GM23338 (cell line): ENCODE measurements at places on chromosomes 4 and X. TPM values are rescaled to one million over a fixed set of nuclear protein-coding genes. Genes with fewer than 3 reads are reported as not detected.

CDX4 gene
- total RNA-seq, result 0.50 and 2.0 TPM in 2 replicates

DNA sequence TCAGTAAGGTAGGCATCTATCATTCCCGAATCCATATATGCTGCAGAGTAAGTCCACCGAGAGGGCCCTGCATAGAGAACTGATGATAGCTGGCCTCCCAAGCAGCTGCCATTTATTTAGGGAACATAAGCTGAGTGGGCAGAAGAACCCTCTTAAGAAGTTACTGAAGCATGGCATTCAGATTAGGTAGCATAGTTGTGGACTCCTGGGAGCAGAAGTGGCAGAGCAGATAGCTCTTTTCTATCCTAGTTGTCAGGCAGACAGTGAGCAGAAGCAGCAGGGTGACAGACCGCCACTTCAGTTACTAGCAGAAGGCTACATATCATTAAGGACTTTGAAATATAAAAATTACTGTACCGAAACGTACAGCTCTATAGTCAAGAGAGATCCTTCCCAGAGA lies 454.7 kb downstream of the PPP4R3C start:
- DNase-seq, result no peak

DNA sequence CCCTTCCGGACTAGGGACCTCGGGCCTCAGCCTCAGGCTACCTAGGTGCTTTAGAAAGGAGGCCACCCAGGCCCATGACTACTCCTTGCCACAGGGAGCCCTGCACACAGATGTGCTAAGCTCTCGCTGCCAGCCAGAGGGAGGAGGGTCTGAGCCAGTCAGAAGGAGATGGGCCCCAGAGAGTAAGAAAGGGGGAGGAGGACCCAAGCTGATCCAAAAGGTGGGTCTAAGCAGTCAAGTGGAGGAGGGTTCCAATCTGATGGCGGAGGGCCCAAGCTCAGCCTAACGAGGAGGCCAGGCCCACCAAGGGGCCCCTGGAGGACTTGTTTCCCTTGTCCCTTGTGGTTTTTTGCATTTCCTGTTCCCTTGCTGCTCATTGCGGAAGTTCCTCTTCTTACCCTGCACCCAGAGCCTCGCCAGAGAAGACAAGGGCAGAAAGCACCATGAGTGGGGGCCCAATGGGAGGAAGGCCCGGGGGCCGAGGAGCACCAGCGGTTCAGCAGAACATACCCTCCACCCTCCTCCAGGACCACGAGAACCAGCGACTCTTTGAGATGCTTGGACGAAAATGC lies at the start of gene WAS:
Gene WAS, plus strand, starts transcription at position 389 of the 572 bp plus-strand sequence. Its CDS starts 55 bp downstream, at position 444.
- DNase-seq, result no peak

DNA sequence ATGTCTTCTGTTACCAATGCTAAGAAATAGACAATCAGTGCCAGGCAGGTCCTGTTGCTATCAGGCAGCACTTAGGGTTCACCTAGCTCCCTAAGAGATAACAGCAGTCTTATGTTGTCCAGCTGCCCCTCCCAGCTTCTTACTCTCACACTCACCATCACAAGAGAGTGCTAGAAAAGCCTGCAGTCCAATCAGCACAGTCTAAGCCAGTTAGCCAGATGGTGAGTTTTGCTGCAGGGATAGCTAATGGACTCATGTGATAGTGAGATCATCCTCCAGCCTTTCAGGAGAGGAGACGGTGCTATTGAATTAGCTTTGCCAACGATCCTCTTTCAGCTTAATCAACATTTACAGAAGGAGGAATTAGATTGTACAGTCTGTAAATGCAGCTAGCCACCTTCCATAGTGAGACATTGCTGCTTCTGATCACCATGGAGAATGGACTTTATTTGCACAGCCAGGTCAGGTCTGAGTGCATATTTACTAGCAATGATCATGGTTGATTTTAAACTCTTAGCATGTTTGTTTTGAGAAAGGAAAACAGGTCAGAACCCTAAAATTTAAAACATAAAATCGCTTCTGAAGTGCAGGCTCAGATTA lies 438.3 kb downstream of the CENPC start:
- no peak for DNase-seq

CCDC120 gene
- total RNA-seq, result 6.8 and 9.9 TPM in 2 replicates

GRCh38 chr4:88828842-88829571 lies 131.4 kb upstream of the NAP1L5 start:
- DNase-seq, result no peak

GRCh38 chrX:42778096-42778495 lies at the start of gene PPP1R2C:
Gene PPP1R2C, minus strand, starts transcription at chrX:42778163. Its CDS starts 84 bp downstream, at chrX:42778079.
- no peak for DNase-seq

ZNF280C gene
- 14.4 and 15.1 TPM in 2 replicates for total RNA-seq

MAML3 gene
- total RNA-seq, result 3.7 and 6.5 TPM in 2 replicates

GRCh38 chr4:123826896-123827295 lies 430.3 kb downstream of the SPRY1 start:
- no peak for DNase-seq

DNA sequence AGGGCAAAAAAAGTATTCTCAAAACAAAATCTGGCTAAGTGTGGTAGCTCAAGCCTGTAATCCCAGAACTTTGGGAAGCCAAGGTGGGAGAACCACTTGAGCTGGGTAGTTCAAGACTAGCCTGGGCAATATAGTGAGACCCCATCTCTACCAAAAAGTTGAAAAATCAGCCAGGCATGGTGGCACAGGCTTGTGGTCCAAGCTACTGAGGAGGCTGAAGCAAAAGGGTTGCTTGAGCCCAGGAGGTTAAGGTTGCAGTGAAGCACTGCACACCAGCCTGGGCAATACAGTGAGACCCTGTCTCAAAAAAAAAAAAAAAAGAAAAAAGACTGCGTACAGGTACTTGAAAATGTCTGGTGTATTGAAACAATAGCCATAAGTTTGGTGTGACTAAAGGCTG lies 1.7 kb upstream of the SDAD1 start:
- no peak for DNase-seq

GRCh38 chr4:89114100-89114499 lies 2.8 kb downstream of the TIGD2 start:
- no peak for DNase-seq

- DNase-seq, result no peak
Measured at GRCh38 chr4:147076179-147076578, 130.5 kb upstream of the TTC29 start.

IL15 gene
- 2.3 and 2.7 TPM in 2 replicates for total RNA-seq

NXF2B gene
- 0.14 and 0.85 TPM in 2 replicates for total RNA-seq

SHROOM4 gene
- 7.9 and 8.5 TPM in 2 replicates for total RNA-seq

GRCh38 chrX:10901290-10901633 lies 209.9 kb upstream of the HCCS start:
- no peak for DNase-seq

- DNase-seq, result no peak
Measured at GRCh38 chrX:130984782-130985181, 73.4 kb upstream of the ARHGAP36 start.

- DNase-seq, result no peak
Measured at GRCh38 chr4:179353786-179354185, 1911.5 kb upstream of the AGA start.

- DNase-seq, result no peak
Measured at GRCh38 chr4:189385098-189385497, 555.6 kb upstream of the FRG1 start.

DNA sequence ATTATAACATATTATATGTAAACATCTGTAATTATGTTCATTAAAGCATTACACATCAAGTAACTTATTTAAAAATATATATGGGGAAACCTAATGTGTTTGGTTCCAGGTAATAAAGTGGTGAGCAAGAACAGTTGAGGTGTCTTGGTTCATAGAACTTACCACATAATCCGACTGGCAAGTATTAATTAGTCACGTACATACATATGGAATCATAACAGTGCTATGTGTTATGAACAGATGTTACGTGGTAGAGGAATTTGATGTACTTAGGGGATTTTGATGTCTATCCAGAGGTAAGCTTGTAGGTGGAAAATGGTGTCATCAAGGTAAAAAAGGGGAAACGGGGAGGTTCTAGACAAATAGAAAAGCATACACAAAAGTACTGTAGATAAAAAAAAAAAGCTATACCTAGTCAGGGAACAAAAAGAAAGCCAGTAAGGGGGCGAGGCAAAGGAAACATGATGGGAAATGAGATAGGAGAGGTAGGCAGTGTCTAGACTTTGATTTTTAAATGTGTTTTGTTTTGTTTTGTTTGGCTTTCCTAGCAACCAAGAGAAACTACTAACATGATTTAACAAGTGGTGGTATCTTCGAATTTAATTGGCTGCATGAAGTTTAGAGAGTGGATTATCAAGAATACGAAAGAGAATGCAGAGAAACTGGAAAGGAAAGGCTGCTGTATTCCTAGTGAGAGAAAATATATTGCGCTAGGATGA lies 12.6 kb downstream of the DMD start:
- no peak for DNase-seq

DNA sequence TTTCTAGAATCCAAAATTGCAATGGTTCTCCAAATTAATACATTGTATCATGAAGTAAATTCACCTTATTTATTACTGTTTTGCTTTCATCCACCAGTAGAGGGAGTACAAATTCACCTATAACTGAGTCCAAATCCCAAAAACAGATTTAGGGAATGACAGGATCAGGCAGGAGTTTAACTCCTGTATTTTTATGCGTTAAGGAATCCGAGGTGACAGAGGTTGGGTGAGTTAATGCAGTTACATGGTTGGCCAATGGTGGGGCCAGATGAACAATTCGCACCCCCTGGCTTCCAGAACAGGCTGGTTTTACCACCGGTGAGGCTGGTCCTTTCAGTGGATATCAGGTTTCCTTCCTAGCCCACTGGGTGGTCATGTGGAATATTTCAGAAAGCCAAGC lies 82.4 kb downstream of the MTNR1A start:
- peak; percentile 52 for DNase-seq

- DNase-seq, result no peak
Measured at GRCh38 chrX:4708970-4709760, 995.7 kb upstream of the PRKX start.

NEXMIF gene
- total RNA-seq, result 0.70 and 0.76 TPM in 2 replicates

MAGEB2 gene
- not detected in 2 replicates for total RNA-seq

DNA sequence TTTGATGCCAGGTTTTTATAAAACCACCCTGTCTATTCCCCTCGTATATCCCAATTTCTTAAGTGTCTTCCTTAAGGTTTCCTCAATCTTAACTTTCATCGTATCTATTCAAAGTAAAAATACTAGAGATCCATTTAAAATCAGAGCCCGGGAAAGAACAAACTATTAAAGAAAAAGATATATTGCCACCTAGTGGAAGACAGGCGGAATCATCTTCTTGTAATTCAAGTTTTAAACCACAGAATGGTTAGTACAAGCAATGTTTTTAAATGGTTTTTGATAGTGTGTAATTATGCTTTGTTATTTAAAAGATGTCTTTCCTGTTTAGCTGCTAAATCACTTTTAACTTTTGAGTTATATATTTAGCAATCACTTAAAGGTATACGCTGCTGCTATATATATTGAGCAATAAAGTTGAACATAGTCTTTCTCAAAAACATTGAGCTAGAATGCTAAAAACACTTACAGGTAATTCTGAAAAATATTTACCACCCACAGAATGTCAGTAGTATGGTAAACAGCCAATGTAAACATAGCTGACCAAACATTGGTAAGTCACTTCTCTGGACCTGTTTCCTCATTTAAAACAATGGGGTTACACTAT lies 18.2 kb downstream of the PRDM8 start:
- DNase-seq, result peak; percentile 52

DNA sequence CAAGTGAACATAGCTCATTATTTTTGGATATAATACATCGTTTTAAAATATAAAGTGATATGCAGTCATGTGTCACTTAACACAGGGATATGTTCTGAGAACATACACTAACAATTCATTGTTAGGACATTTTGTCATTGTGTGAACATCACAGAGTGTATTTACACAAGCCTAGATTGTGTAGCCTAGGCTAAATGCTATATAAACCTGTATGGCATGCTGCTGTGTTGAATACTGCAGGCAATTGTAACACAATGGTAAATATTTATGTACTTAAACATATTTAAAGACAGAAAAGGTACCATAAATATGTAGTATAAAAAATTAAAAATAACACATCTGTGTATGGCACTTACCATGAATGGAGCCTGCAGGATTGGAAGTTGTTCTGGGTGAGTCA lies 44.9 kb upstream of the GPRIN3 start:
- no peak for DNase-seq

GRCh38 chr4:17966312-17966711 lies 55.2 kb downstream of the LCORL start:
- DNase-seq, result no peak

DNA sequence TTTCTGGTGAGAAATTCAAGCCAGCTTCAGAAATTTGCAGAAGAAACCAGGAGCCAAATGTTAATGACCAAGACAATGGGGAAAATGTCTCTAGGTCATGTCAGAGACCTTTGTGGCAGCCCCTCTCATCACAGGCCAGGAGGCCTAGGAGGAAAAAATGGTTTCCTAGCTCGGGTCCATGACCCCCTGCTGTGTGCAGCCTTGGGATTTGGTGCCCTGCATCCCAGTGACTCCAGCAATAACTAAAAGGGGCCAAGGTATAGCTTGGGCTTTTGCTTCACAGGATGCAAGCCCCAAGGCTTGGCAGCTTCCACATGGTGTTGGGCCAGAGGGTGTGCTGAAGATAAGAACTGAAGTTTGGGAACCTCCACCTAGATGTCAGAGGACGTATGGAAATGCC lies 814.7 kb upstream of the SLIT2 start:
- DNase-seq, result no peak

GRCh38 chr4:106365613-106366012 lies 3.0 kb downstream of the GIMD1 start:
- no peak for DNase-seq

DNA sequence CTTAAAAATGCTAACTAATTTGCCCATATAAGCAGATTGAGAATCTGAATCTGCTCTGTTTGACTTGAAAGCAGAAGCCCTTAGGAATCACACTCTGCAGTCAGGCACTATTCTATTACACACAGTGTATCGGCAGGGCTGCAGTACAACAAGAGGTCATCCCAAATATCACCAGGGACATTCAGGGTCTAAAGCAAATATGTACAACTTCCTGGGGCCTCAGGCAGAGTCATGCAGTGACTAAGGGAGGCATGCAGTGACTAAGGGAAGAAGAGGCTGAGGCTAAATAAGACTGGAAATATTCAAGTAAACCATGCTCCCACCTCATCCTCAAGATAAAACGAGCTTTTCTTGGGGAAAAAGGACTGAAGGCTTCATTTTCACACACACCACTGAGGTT lies 20.9 kb downstream of the MAPK10 start:
- no peak for DNase-seq

DNA sequence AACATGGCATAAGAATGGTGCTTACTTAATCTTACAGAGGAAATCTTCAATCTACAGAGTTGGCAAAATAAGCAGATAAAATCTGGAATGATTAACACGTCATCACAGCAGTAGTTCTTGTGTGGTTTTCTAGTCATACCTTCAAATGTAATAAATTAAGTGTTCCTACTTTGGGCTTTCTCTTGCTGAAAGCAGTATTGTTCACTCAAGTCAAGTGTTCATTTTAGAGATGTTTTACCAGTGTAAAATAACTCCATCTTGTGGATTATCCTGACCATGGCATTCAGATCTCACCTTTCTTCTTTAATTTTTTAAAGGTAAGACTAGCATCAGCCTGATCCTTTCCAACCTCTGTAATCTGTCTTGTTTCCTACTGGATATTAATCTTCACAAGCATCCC lies 72.9 kb downstream of the ADAMTS3 start:
- peak; percentile 6 for DNase-seq

IGSF1 gene
- 17.6 and 19.5 TPM in 2 replicates for total RNA-seq
